ENCODE measurements at places on chromosomes 13 and 19.
A peak's percentile ranks its signal among the peaks of the same experiment; 100 is the strongest.

DNA sequence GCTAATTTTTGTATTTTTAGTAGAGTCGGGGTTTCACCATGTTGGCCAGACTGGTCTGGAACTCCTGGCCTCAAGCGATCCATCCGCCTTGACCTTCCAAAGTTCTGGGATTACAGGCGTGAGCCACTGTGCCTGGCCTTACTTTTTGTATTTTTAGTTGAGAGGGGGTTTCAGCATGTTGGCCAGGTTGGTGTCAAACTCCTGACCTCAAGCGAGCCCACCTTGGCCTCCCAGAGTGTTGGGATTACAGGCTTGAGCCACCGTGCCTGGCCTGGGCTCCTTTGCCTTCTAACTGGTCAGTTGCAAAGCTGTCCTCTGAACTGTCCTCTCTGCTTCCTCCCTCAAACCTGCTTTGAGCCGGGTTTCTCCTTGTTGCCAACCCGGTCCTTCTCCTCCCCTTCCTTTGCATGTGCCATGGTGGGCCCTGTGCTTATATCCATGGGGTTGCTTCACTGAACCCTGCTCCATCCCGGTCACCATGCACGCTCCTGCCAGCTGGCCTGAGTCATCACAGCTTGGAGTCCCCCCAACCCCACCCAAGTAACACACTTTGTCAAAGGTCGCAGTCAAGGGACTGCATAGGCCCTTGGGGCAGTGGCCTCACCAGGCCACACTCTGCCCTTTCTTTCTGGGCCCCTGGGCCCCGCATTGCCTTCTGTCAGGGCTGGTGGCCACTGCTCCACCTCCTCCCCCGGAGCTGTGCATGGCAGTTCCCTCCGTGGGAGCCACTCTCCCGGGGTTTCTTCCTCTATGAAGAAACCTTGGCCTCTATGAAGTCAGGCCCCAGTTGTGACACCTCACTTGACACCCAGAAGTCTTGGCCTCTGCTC, 21.2 kb downstream of the WTIP start:
- no peak for DNase-seq

DNA sequence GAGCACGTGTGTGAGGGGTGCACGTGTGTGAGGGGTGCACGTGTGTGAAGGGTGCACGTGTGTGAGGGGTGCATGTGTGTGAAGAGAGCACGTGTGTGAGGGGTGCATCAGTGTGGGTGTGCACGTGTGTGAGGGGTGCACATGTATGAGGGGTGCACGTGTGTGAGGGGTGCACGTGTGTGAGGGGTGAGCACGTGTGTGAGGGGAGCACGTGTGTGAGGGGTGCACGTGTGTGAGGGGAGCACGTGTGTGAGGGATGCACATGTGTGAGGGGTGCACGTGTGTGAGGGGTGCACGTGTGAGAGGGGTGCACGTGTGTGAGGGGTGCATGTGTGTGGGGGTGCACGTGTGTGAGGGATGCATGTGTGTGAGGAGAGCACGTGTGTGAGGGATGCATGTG, 15.7 kb downstream of the RASA3 start:
- peak; percentile 0 for DNase-seq

- DNase-seq = no peak
Observed at GRCh38 chr13:100208002-100208401, 119.1 kb downstream of the PCCA start.

DNA sequence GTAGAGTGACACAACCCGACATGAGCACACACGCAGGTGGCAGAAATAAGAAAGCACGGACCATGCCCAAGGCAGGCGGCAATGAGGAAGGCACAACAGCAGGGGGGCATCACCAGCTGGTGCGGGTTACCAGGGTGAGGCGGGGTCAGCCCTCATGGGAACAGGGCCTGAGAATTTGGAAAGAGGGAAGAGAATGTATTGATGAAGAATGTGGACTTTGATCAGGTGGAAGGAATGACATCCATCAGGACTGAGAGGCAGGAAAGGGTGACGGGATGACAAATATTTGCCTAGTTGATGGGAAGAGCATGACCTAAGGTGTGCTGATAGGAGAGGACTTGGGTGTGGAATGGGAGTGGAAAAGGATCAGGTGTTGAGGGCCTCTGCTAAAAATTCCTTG, 177.5 kb downstream of the ABCC4 start:
- no peak for DNase-seq

GRCh38 chr19:1910177-1910576, 5.0 kb downstream of the ADAT3 start:
- DNase-seq = no peak

- no peak for DNase-seq
Observed at GRCh38 chr13:43297967-43298678, 274.7 kb downstream of the DNAJC15 start.

DNA sequence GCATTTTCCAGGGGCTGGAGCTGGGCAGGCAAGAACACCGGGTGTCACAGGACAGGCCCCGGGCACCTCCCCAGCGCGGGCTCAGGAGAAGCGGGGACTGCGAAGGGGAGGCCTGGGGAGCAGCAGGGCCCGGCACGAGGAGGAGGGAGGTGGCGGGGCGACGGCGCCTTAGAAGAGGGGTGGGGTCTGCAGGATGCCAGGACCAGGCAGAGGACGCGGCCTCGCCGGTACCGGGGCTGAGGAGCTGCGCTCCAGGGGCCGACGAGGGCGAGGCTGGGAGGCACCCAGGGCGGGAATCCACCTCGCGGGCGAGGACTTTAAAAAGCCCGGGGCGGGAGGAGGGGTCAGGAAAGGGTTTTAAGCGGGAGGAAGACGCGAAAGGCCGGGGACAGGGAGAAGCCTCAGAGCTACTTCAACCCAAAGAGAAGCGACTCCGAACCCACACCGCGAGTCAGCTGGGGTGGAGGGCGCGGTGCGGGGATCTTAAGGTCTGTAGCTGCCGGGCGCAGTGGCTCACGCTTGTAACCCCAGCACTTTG, 665 bp downstream of the ZNF347 start:
- DNase-seq = peak; percentile 5

DNA sequence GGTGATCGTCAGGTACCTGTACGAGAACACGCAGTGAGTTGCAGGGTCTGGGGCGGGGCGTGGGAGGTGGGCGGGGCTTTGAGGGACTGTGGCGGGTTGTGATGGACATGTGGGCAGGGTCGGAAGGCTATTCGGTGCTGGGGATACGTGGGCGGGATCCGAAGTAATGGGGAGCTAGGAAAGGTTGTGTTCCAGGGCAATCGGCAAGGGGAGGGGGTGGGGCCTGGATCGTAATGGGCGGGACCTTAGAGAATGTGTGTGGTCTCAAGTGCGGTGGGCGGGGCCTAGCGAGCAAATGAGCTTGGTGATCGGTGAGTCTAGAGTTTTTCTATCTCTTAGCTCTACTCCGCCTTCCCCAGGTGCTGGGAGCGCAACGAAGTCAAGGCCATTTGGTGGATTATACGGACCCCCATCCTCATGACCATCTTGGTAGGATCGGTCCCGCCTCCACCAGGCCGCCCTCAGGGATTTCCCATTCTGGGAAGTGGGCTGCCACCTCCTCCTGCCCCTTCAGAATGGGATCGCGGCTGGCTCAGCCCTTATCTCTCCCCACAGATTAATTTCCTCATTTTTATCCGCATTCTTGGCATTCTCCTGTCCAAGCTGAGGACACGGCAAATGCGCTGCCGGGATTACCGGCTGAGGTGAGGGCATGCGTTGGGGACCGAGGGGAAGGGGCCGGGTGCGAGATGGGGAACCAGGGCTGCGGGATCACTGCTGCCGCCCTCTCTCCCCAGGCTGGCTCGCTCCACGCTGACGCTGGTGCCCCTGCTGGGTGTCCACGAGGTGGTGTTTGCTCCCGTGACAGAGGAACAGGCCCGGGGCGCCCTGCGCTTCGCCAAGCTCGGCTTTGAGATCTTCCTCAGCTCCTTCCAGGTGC, 9.6 kb downstream of the GIPR start:
- DNase-seq = peak; percentile 58

DNA sequence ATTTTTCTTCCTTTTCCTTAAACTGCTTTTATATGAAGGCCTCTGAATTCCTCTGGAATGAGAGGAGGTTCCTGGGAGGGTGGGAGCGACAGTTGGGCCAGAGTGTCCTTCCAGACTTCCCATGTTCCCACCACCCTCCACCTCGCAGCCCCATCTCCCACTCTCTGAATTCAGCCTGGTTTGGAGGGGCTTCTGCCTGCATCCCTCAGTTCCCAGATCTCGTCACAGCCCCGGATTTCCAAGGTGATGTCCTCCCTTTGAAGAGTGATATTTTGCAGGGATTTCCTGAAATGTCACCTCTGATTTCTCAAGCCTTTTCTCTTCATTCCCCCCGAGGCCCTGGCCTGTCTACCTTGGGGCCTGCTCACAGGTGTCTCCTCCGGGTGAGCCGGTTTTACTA, 16.7 kb upstream of the SLC7A9 start:
- no peak for DNase-seq

- no peak for DNase-seq
Observed at GRCh38 chr19:38527466-38528136, 90.2 kb downstream of the MAP4K1 start.

DNA sequence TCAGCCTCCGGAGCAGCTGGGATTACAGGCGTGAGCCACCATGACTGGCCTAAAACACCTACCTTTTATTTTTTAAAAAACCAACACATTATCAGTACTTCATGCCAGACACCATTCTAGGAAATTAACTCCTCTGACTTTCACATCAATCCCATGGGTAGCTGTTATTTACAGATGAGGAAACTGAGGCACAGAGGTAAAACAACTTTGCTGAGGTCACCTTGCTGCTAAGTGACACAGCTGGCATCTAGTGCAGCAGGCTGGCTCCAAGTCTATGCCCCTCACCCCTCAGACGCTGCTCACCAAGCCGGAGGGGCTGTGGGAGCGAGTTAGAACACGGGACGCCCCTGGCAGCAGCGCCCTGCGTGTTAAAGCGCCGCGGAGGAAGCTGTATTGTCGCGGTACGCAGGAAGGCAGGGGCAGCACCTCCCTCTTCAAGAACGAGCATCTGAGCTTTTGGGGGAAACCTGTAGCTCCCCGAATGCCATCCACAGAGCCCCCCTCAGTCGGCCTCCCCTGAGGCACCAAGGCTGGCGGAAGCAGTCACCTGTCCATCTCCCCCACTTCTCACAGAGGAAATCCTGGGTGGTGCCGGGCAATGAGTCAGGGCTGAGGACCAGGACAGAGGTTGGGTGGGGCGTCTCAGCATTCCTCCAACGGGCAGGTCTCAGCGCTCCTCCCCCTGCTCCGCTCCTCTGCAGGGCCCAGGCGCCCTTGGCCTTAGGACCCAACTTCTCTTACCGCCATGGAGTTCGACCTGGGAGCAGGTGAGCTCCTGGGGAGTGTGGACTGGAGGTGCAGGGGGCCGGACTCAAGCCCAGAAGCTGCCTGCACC, at the start of gene C19orf33:
TSS of gene C19orf33 (plus strand) at position 735 of the 835 bp plus-strand sequence. CDS start at position 746, 11 bp downstream.
- no peak for DNase-seq

DNA sequence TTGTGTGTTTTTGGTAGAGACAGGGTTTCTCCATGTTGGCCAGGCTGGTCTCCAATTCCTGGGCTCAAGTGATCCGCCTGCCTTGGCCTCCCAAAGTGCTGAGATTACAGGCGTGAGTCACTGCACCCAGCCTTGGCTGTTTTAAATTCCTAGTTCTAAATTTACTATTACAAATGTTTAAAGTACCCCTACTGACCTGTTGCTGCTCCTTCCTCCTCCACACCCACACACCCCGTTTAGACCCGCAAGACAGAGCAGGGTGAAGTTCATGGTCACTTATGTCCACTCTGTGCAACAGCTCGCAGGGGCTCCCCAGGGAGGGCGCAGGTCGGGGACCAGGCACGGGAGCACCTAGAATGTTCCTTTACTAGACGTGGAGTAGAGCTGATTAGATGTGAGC, 28.7 kb downstream of the TMEM161A start:
- DNase-seq = no peak

- DNase-seq = no peak
Observed at GRCh38 chr19:10655457-10656312, 1.5 kb downstream of the ILF3 start.

GRCh38 chr13:37869756-37870488, at the start of gene TRPC4:
TRPC4 (minus strand) TSS chr13:37869772; CDS start chr13:37783333, 86,439 bp downstream.
- DNase-seq = no peak

GRCh38 chr19:46413262-46414031, at the start of gene CCDC8:
CCDC8 (minus strand) TSS chr19:46413564; CDS start chr19:46412810, 754 bp downstream.
- DNase-seq = no peak

- DNase-seq = no peak
Observed at GRCh38 chr13:79919091-79919490, 421.8 kb downstream of the SPRY2 start.

- DNase-seq = no peak
Observed at GRCh38 chr13:111110054-111110453, 5.1 kb upstream of the ARHGEF7 start.

GRCh38 chr19:17136021-17136420, 60.4 kb downstream of the MYO9B start:
- no peak for DNase-seq

DNA sequence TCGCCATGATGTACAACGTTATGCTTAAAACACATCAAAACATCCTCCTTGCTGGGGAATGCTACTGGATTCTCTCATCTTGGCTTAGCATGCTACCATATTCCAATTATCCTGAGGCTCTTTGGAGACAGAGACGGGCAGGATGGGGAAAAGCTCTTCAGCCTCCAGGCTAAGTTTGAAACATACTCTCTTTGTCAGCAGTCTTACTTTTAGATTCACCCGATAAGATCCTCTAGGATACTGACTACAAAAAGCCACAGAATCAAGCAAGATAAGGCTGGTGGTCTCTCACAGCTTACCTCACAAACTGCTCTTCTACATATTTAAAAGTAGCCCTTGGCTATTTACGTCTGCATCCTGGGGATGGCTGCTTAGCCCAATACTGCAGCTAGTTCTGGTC, 72.8 kb upstream of the LRCH1 start:
- no peak for DNase-seq

DNA sequence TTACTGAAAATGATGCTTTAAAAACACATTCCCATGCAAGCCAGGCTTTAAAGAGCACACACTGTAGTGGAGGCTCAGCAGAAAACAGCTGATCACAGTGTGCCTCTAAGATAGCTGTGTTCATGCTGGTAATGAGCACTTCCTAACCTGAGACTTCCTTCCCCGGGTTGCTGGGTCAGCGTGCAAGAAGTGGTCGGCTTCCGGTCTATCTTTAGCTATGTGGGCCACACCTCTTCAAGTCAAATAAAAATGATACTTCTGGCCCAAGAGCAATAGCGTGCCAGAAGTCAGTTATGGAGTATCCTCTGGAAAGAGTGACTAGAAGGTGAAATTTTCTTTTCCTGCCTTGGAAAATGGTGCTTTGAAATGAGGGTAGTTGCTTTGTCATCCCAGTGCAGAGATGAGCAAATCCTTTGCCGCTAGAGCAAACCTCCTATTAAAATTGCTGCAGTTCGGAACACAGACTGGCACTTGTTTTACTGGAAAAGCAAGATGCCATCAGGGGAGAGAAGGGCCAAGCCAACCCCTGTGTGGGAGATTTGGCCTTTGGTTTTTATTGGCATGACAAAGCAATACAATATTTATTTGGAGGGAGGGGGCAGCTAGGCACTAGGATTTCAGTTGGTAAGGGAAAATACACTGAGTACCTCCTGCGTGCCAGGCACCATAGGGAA, 64.2 kb downstream of the ARHGAP35 start:
- DNase-seq = no peak

- DNase-seq = no peak
Observed at GRCh38 chr13:22012686-22013085, 341.8 kb downstream of the FGF9 start.

Data from naive thymus-derived CD8-positive, alpha-beta T cell (primary cell).